ENCODE measurements at places on chromosomes 4 and X.

- no peak for DNase-seq
Observed at GRCh38 chr4:81557306-81557705, 85.6 kb upstream of the RASGEF1B start.

DNA sequence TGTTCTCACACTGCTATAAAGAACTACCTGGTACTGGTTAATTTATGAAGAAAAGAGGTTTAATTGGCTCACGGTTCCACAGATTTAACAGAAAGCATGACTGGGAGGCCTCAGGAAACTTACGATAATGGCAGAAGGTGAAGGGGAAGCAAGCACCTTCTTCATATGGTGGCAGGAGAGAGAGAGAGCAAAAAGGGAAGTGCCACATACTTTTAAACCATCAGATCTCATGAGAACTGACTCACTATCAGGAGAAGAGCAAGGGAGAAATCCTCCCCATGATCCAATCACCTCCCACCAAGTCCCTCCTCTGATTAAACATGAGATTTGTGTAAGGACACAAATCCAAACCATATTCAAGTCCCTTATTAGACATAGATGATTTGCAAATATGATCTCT is 12.3 kb upstream of the RAP2C start:
- no peak for DNase-seq

- no peak for DNase-seq
Observed at GRCh38 chrX:105461016-105461415, 240.5 kb upstream of the TEX13A start.

- no peak for DNase-seq
Observed at GRCh38 chrX:150032742-150033141, 94.5 kb upstream of the EOLA2 start.

GRCh38 chrX:24014388-24015018 is 12.5 kb downstream of the KLHL15 start:
- no peak for DNase-seq

GRCh38 chr4:60463857-60464502 is 736.1 kb upstream of the ADGRL3 start:
- DNase-seq: no peak

- no peak for DNase-seq
Observed at GRCh38 chrX:15165832-15166231, 104.1 kb downstream of the ASB9 start.

Data from GM12891 (cell line).